ENCODE measurements at places on chromosomes 3 and 15.

- DNase-seq: no peak
Measured at GRCh38 chr3:6528951-6529350, 332.0 kb upstream of the GRM7 start.

DNA sequence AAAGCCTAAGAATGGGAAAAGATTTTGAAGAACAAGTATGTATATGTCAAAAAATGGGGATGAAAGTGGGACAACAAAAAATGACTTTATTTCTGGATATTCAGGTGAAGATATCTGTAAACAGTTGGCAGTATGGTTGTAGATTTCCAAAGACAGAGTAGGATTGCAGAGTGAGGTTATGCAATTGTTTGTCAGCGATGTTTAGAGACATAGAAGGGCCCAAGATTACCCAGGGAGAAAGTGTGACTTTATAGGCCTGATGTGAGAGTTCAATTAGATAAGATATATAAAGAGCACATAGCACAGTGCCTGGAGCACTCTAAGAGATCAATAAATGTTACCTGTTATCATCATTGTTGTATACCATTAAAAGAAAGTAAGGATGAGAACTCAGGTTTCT is 319.8 kb downstream of the DOCK3 start:
- no peak for DNase-seq

- DNase-seq: no peak
Measured at GRCh38 chr15:39472621-39473297, 108.1 kb upstream of the THBS1 start.

DNA sequence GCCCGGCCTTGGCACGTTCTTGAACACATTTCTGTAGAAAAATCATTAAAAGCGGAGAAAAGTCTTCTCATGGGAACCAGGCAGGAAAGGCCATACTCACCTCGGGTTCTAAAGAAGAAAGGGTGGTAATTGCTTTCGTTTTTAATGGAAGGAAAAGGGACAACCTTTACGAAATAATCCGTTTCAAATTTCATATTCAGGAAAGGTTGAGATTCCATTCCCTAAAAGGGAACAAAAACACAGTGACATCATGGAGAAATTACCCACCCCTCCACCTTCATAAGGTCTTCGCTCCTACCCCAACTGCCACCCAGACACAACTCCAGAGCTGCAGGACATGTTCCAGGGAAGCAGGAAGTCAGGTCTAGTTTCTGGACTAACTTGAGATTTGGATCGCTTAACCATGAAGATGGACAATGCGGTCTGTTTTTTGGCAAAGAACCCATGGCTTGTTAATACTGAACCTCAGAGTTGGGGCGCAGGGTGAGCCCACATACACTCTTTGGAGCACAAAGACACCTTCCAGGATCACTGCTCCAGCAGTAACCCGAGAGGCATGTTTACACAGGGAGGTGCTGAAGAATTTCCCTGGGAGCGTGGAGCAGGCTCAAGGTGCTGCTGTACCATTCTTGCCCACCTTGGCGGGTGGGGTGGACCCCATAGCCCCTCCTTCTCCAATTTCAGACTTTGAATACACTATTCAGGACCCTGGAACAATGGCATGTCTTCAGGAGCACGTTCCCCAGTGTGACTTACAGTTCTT is 49.2 kb downstream of the SPATA12 start:
- no peak for DNase-seq

GRCh38 chr3:10224794-10225665 is 23.2 kb upstream of the TATDN2 start:
- peak; percentile 94 for DNase-seq

- DNase-seq: no peak
Measured at GRCh38 chr3:45642731-45643152, 46.5 kb upstream of the SACM1L start.

DNA sequence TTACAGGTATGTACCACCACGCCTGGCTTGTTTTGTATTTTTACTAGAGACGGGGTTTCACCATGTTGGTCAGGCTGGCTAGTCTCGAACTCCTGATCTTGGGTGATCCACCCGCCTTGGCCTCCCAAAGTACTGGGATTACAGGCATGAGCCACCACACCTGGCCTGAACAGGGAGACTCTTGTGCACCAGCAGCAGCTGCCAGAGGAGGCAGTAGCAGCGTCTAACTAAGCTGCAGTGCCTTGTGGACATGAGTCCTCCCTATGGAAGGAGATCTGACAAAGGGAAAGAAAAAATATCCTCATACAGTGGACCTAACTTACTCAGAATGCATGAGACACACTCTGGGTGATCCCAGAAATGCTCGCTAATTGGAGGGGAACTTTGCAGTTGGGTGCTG is 36.8 kb upstream of the NEO1 start:
- DNase-seq: no peak

- DNase-seq: no peak
Measured at GRCh38 chr3:125043599-125044151, 12.1 kb downstream of the HEG1 start.

DNA sequence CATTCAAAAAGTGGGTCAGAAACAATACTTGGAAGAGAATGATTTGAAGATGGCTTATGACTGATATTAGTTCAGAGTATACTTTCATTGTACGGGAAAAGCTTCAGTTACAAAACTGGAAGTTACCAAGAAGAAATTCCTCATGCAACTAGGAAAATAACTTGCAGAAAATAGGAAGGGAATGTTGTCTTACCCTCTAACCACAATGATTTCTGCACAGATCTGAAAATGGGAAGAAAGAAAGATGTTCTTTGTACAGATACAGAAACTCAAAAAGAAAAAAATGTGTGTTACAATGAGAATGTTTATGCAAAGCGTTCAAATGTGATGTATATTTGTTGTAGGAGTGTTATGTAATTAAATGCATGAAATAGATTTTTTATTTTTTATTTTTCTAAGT is 3.7 kb downstream of the ZNF280D start:
- DNase-seq: no peak

GRCh38 chr3:108202834-108203233 is 19.4 kb downstream of the IFT57 start:
- DNase-seq: no peak

DNA sequence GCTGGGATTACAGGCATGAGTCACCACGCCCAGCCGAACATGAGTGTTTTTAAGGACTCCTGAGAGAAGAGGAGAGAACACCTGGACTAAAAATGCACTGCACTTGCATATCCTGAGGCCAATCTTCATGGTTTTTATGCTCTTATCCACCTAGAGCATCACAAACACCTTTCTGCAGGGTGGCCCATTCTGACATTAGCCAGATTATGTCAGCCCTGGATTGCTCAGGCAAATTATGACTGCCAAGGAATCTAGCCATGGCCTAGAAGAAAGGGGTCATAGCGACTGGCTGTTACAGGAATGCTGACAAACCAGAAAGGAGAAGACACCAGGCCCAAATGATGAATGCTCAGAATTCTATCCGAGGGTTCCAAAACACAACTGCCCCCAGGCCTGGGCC is 40.9 kb upstream of the HERC1 start:
- no peak for DNase-seq

DNA sequence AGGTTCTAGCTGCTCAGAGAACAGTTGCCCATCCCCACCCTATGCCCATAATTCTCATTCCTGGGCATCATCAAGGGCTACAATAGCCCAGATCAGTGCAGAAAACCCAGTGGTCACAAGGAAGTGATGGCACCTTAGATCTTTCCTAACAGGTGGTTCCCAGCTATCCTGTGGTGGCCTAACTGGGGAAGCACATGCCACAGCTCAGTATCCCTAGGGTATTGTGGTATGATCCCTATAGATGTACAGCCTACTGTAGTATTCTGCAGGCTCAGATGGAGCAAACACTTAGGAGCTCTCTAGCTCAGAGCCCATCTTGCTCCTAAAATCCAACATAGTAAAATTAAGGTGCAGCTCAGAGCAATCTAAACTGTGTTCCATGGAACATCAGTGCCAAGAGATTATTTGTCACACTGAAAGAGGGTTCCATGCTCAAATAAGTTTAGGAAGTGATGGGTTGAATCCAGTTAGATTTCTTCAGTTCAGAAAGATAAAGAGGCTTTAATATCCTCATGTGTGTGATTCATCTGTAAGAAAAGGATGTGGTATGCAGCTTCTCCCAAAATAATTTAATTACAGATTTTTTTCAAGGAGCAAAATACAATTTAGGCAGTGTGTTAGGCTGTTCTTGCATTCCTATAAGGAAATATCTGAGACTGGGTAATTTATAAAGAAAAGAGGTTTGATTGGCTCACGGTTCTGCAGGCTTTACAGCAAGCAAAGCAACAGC is 4.4 kb downstream of the A4GNT start:
- no peak for DNase-seq

DNA sequence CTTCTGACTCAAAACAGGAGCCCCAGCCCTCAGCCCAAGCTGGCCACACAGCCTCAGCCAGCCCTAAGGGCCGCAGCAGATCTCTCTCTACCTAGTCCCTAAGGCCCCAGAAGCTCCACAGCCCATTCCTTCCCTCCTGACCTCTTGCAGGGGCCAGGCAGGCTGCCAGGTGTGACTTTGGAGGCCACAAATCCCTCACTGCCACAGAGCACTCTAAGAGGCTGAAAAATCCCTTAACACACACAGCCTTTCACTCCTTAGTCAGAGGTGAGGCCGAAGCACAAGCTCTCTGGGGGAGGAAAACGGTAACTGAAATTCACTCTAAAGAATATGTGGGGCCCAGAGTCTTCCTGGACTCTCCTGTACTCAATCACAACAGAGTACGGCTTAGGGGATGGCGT is 23.3 kb downstream of the LRRC2 start:
- no peak for DNase-seq

- DNase-seq: no peak
Measured at GRCh38 chr15:64630396-64631107, 144.8 kb downstream of the RBPMS2 start.

- no peak for DNase-seq
Measured at GRCh38 chr3:126394977-126395321, 240 bp downstream of the CFAP100 start.

DNA sequence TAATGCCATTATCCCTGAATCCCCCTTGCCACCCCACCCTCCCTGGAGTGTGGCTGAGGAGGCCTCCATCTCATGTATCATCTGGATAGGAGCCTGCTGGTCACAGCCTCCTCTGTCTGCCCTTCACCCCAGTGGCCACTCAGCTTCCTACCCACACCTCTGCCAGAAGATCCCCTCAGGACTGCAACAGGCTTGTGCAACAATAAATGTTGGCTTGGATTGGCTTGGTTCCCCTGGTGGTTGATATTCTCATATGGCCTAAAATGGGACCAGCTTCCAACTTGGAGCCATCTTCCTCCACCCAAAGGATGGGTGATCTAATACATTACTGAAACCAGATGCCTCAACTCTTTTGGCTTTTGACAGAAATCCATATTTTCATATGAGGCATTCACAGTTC is 34.9 kb downstream of the VIPR1 start:
- DNase-seq: no peak

- no peak for DNase-seq
Measured at GRCh38 chr3:180755556-180755955, 76.3 kb upstream of the CCDC39 start.

- no peak for DNase-seq
Measured at GRCh38 chr3:109874896-109875708, 537.8 kb upstream of the DPPA4 start.

DNA sequence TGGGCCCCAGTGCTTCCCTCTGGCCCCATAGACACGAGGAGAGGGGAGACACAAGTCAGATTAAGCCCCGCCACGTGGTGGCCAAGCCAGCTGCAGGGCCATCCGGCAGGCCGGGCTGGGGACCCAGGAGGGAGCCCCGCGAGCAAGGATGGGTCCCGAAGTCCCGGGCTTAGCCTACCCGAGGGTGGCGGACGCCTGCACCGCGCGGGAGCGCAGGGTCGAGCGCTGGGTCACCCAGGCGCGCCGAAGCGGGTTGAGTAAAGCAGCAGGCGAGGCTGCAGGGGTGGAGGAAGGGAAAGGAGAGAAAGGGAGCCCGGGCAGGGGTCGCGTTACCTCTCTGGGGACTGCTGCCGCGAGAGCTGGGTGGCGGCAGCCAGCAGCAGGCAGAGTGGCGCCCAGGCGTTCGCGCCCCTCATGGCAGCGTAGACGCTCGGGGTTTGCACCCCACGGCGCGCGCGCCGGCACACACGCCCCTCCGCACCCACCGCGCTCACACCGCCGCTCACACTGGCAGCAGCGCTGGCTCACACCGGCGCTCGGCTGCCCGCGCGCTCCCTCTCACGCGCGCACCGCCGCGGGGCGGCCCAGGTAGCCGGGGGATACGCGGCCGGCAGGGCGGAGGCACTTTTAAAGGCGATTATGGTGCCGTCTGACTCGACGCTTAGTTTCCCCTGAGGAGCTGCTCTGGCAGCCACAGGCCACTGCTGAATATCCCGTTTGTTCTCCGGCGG is at the start of gene PCOLCE2:
Gene PCOLCE2 (minus strand): TSS at position 603 of the 731 bp plus-strand sequence. CDS start 187 bp downstream, at position 416.
- no peak for DNase-seq
